ENCODE measurements at places on chromosomes 6 and 20. TPM values are rescaled to one million over a fixed set of nuclear protein-coding genes. Genes with fewer than 3 reads are reported as not detected.

The SAMD3 gene
- 0.18 TPM for polyA plus RNA-seq

The CFAP61 gene
- polyA plus RNA-seq: not detected

The VSX1 gene
- polyA plus RNA-seq: not detected

The DAAM2 gene
- polyA plus RNA-seq: 11.3 TPM

The ANKEF1 gene
- 1.2 TPM for polyA plus RNA-seq

The EXOC2 gene
- polyA plus RNA-seq: 5.0 TPM
